Stimulated activated CD4-positive, alpha-beta T cell treated with anti-CD3 and anti-CD28 coated beads, Interleukin-2, amount 100 ng/mL, for 24 hours (primary cell): ENCODE measurements at places on chromosomes 6 and 20.

GRCh38 chr6:11580686-11581405 lies 43.3 kb downstream of the TMEM170B start:
- no peak for DNase-seq

- DNase-seq = no peak
Observed at GRCh38 chr6:80932359-80932758, 820.1 kb downstream of the TENT5A start.

DNA sequence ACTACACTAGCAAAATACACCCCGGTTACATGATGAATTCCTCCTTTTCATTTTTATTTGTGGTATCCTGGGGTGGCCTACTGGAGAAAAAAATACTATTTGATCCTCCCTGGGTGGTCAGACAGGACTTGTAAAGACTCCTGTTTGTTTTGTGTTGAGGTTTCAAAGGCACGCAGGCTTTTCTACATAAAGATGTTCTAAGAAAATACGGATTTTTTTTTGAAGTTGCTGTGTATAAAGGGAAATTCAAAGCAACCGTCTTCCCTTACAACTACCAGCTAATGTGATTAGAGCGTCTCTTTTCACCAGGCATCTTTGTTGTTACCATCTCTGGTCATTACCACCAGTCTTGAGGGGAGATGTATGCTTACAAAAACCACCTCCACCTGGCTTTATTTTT lies 187.1 kb downstream of the SOX4 start:
- DNase-seq = no peak

- no peak for DNase-seq
Observed at GRCh38 chr20:63082939-63083735, 76.4 kb upstream of the BHLHE23 start.

DNA sequence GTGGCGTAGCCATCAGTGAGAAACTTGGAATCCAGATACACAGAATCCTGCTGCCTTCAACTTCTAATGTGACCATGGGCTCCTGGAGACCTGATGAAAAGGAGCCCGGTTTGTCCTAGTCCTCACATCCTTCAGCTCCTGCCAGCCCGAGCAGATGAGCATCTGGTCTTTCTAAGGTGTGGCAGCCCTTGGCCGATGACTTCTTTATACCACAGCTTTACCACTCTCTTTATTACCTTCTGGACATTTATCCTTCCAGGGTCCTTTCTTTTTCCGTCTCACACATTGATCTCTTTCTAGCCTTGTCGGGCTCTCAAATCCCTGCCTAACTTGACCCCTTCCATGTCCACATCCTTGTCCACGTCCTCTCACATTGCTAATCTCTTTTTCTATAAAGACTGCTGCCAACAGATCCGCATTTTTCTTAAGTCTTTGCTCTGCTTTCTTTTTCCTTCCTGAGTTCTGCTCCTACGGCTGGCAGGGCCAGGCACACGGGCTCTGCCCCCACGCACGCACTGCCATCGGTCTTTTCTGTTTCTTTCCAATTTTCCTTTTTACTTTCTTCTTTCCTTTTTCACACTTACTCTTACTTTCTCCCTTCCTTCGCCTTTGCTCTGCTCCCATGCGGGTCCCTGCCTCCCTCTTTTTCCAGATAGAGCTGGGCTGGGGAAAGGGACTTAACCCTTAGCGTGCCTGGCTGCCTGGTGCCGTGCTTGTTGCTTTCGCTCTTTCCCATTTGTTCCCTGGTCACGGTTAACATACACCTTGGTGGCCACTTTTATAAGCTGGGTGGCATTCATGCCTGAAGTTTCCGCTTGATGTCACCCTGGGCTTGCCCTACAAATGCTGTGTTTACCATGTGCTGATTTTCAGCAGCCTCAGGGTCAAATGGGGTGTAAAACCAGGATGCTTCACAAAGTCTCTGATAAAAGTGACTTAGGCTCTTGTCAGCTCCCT lies 9.4 kb upstream of the GMPR start:
- DNase-seq = no peak

GRCh38 chr6:26254724-26255123 lies 110.3 kb upstream of the BTN3A2 start:
- DNase-seq = no peak

DNA sequence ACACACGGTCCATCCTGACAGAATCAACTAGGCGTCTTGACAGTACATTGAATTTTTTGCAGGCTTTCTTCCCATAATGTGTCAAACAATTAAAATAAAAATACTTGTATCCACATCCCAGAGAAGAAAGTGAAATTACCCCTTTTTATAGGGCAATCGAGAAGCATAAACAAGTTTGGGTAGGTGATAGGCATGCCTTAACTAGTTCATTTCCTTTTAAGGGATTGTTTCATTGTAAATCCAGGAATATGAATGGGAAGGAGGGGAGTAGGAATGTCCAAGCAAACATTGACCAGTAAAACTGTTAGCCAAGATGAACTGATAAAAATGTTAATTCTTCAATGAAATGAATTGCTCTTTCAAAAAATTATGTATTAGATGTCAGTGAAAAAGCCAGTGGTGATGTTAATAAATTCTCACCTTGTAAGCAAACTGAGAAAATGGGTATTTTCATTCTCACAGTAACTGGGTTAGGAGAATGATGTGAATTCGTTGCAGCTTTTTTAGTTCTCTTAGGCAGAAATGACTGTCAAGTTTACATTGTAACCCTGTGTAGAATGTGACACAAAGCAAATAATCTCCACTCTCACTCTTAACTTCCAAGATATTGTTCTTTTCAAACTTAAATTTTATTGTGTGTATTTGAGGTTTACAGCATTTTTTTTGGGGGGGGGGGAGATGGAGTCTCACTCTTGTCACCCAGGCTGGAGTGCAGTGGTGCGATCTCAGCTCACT lies 31.6 kb downstream of the SASH1 start:
- DNase-seq = no peak

DNA sequence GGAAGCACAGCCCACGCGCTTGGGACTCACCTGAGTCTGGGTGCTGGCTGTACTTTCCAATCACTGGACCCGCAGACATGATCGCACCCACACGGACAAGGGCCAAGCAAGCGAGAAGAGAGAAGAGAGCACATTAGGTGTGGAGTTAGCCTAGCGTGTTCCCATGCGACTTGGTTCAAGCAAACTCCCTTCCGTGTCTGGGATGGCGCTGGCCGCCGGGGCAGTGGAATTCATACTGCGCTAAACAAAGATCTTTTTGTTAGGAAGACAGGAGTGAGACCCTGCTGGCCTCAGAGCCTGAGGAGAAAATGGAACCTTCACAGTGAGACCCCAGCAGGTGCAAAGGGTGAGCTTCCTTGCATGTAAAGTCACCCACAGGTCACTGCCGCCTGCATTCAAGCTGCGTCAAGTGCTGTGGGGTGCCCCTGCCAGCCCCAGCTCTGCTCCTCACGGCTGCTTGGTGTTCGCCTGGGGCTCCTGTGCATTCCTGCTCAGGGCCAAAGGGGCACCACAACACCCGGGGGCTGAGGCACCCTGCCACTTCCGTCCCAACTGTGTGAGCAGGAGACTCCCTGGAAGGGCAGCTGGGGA lies 26.4 kb downstream of the PSMG4 start:
- no peak for DNase-seq

DNA sequence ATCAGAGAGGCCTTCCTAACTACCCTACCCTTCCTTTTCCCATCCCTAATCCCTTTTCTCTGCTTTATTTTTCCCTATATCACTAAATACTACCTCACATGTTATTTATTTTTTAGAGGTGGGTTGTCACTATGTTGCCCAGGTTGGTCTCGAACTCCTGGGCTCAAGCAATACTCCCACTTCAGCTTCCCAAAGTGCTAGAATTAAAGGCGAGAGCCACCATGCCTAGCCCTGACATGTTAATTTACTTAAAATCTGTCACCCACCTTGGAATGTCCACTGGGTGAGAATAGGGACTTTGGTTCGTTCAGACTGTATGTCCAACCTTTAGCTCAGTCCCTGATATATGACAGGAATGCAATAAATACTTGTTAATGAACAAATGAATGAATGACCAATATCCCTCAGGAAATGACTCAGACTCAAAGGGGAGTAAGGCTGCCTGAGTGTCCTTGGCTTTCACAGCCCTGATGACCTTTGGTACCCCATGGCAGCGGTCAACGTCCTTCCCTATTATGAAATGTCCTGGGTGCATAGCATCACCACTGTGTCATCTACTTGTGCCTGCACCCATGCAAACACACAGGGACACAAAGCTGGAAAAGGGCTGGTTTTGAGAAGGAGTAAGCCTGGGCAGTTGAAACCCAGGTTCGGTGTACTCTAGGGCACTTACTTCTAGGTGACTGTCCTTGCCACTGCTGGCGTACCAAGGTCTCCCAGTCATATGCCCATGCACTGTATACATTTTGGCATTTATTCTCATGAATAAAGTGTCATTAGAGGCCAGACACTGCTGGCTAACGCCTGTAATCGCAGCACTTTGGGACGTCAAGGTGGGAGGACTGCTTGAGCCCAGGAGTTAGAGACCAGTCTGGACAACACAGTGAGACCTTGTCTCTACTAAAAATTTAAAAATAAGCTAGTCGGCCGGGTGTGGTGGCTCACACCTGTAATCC lies 26.5 kb downstream of the BCL2L1 start:
- no peak for DNase-seq

DNA sequence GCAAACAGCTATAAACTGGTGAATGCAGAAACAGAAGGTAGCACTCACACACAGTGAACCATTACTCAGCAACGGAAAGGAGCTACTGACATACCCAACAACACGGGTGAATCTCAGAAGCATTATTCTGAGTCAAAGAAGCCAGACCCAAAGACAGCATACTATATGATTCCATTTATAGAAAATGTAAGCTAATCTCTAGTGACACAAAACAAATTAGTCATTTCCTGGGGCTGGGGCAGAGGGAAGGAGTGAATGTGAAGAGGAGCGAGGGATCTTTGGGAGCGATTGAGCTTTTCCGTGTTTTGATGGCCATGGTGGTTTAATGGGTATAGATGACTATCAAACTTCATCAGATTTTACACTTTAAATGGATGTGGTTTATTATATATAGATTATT lies 614.6 kb downstream of the DHX35 start:
- no peak for DNase-seq
